ENCODE measurements at places on chromosomes 7 and 10.
A peak's percentile ranks its signal among the peaks of the same experiment; 100 is the strongest.

DNA sequence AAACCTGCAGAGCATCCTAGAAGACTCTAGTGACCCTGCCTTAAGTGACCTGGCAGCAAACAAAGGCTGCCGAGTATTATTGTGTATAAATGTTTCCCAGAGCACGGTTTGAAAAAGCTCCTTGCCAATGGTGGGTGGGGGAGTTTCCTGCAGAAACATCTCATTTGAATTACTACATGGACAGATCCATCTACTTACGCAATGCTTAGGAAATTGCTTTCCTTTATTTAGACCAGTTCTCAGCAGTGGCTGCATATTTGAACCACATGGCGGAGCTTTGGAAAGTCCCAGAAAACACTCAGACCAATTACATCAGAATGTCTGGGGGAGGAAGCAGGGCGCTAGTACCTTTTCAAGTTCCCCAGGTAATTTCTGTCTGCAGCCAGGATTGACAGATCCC is 560.9 kb downstream of the SDK1 start:
- DNase-seq, result no peak

DNA sequence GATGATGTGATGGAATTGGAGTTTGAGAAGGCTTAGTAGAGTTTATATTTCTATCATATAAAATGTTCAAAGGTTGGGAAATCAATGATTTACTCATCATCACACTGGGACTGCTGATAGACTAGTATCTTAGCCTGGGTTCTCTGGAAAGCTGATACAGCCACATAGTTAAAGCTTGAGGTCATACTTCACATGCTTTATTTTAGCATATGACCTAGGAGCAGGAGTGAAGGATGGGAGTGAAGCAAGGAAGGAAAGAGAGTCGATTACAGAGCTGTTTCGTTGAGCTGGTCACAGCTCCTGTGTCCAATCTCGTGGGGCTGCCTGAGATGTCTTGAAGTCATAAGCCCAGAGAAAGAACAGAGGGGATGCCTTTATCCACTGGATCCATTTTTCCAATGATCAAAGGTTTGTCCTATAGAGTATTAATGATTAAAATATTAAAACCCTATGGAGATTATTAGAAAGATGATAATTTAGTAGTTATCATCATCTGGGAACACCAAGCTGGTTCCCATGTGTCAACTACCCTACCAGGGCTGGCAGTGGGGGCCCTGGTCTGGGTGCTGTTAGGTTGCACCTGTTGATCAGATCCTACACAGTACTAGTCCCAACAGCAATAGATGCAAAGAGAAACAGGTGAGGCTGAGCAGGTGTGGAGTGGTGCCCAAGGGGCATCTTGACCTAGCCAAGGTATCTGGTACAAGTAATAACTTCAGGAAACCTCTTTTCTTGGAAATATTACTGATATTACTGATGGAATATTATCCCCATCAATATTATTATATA is 77.8 kb downstream of the BAMBI start:
- DNase-seq, result no peak

GRCh38 chr10:35822316-35822715 is 180.2 kb upstream of the FZD8 start:
- peak; percentile 17 for DNase-seq

DNA sequence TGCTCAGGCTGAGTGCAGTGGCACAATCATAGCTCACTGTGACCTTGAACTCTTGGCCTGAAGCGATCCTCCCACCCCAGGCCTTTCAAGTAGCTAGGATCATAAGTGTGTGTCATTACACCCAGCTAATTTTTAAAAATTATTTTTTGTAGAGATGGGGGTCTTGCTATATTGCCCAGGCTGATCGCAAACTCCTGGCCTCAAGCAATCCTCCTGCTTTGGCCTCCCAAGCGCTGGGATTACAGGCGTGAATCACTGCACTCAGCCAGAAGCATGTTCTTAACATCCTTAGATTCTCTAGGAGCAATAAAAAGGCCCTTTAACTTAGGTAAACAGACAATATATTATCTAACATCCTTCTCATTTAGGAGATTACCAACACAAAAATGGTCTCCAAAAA is 38.3 kb upstream of the EFCAB10 start:
- no peak for DNase-seq

GRCh38 chr7:48154792-48155413 is 16.4 kb upstream of the ABCA13 start:
- no peak for DNase-seq

GRCh38 chr10:83289373-83289772 is 849.9 kb upstream of the GHITM start:
- DNase-seq, result no peak

- DNase-seq, result no peak
Measured at GRCh38 chr7:2055956-2056355, 176.8 kb downstream of the MAD1L1 start.

- peak; percentile 7 for DNase-seq
Measured at GRCh38 chr7:105578496-105578895, 2.8 kb downstream of the EFCAB10 start.

- no peak for DNase-seq
Measured at GRCh38 chr7:77409005-77409738, 7.0 kb downstream of the GSAP start.

DNA sequence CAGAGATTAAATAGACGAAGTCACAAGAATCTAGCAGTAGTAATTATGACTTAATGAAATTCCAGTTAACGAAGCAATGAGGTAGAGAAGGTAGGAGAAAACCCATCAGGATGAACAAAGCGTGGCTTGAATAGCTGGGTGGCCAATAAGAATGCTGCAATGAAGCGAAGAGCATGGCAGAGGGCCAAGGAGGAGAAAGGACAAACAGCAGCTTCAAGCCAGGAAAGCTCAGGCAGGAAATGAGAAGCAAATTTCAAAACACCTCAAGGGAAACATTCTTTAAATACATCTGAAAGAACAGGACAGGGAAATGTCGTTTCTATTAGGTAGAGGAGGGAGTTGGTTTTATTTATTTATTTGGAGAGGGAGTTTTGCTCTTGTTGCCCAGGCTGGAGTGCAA is 122.5 kb downstream of the KIAA1217 start:
- DNase-seq, result no peak

- DNase-seq, result peak; percentile 50
Measured at GRCh38 chr10:127907411-127908105, 655 bp downstream of the PTPRE start.

GRCh38 chr7:149449897-149450296 is 11.0 kb downstream of the ZNF777 start:
- no peak for DNase-seq

DNA sequence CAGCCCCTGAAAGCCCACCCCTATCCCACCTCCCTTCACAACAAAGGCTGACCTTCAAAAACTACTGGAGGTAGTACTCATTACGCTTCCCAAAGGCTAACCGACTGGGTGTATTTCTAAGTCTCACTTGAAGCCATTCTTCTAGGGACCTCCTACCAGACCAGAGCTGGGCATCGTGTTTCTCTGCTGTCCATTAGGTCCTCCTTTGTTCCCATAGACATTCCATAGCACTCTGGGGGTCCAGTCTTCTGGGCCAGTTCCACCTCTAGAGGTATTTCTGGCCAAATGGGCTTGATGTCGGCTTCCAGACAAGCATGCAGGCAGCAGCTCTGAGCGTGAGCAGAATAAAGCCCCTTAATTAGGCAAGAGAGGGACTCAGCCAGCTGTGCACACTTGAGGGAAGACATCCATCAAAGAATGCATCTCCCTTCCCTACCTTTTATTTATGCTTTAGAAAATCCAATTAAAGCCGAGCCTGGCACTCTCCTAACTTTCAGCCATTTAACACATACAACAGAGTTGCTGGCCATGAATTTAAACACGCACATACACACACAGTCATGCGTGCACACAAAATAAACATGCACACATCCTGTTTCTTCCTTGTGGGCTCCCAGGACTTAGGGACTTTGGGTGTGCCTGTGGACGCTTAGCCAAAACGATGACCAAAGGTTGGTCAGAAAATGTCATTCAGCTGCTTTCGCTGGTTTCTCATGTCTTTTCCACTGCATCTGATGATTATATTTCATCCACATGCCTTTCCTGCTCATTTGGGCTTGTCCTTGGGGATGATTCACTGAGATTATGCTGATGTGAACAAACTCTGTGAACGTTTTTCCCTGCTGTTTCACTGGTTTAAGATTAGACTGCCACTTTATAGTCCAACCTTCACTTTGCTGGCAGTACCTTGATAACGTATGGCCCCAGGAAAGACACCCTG is 362.0 kb upstream of the NFE2L3 start:
- no peak for DNase-seq

DNA sequence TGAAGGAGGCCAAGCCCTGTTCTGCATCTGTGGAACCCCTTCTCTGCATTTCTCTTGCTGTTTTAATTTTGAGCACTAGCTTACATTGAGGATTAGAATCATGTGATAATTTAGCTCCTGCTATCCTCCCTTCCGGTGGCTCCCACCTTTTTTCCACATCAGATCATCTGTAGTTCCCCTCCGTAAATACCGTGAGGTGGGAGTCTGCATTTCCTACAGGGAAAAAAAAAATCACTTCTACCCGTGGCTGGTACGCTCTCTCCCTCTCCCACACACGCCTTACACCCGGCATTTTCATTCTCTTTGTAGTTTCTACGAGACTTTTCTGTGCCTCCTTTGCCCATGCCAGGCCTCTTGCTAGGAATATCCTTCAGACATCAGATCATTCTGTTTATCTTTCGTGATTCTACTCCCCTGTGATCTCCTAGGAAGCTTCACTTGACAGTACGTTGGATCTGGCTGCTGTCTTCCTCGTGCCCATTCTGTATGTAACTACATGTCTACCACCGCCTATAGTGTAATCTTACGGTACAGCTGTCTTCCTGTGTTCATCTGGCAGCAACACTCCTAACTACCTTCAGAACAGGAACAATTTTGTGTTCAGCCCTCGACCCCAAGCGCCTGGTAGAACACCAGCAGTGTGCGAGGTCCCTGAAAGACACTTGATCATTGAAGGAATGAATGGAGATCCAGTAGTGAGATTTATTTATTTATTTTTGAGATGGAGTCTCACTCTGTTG is 41.7 kb upstream of the OCM start:
- no peak for DNase-seq

GRCh38 chr7:131604841-131605279 is 48.4 kb upstream of the PODXL start:
- peak; percentile 94 for DNase-seq

Data from GM04504 (cell line).